T-helper 2 cell (primary cell): ENCODE measurements at places on chromosomes 13 and 19.
A peak's percentile ranks its signal among the peaks of the same experiment; 100 is the strongest.

GRCh38 chr13:85283408-85283807 lies 515.8 kb downstream of the SLITRK6 start:
- no peak for DNase-seq

GRCh38 chr19:12425236-12425887 lies 15.5 kb downstream of the ZNF443 start:
- no peak for DNase-seq

DNA sequence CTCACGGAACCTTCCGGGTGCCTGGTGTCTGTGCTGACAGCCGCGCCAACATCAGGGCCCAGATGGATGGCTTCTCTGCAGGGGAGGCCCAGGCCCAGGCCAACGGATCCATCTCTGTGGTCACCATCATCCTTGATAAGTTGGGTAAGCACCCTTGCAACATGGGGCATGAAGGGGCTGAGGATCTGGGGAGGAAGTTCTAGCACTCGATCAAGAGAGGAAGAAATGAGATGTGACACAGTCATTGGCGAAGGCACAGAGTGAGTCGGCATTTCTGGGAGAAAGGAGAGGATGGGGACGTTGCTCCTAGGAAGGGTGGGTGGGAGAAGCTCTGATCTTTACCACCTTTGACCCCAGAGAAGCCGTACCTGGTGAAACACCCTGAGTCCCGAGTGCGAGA lies 4.4 kb downstream of the CILP2 start:
- DNase-seq, result no peak

- DNase-seq, result no peak
Measured at GRCh38 chr19:55289117-55289796, 5.5 kb downstream of the BRSK1 start.

DNA sequence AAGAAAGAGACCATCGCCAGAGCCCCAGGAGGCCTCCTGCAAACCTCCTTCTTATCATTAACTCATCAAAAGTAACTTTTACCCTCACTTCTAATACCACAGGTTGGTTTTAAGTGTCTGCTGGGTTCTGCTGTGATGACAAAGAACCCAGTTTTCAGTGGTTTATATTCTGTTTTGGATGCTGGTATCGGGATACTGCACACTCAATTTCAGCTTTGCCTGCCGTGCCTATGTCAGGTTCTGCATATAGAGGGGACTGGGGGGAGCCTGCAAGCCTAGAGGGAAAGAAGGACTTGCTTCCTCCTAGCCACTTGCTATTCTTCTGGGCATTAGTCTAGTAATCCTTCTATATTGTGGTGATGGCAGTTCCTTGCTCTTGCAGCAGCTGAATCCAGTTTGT lies 242.4 kb downstream of the KCNRG start:
- DNase-seq, result peak; percentile 68
